A172 (cell line): ENCODE measurements at places on chromosomes 7 and 10.

DNA sequence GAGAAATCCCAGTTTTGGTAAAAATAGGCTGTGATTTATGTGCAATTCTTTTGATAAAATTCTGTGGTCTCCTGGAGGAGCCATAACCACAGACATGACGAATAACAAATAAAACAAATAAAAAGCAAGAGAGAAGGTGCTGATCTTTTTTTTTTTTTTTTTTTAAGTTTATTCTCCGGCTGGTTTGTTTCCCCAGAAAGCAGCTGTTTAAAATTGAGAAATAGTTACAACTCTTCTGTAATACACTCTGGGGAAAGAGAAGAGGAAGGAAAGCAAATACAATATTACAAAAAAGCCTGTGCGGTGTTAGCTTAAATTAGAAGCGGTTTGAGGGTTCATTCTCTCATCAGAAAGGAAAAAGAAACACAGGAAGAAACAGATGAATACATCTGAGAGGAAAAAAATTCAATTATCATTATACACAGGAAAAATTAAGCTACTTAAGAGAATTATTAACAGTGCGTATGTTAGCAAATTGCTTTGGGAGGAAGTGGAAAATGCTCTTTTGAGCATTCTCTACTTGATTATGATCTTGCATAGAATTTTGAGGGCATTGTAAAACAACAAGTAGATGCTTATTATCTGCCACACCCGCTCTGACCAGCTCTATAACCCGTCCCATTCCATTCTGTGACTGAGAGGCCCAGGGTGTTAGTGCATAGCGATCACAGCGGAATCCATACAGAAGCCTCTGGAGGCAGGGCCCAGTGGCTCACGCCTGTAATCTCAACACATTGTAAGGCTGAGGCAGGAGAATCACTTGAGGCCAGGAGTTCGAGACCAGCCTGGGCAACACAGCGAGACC lies 40.6 kb upstream of the WAC start:
- DNase-seq, result peak; percentile 64

GRCh38 chr7:79055722-79056415 lies 397.6 kb downstream of the MAGI2 start:
- no peak for DNase-seq

DNA sequence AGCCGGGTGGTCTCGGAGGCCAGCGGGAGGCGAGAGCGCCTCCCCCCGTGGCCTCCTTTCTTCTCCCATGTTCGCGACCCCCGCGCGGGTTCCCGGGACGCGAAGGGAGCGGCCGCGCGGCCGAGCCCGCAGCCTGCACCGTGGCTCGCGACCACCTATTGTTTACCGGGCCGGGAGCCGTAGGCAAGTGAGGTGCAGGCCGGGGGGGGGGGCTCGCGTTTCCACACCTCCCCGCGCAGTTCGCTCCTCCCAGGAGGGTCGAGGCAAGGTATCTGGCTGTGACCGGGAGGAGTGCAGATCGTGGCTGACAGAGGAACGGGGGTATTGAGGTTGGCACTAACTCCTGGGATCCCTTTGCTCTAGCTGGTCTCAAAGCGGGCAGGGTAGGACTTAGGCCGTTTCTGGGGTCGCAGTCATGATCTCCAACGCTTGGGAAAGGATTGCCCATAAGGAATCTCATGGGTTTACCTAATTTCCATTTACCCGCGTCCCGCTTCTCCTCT lies 734 bp downstream of the PTPN12 start:
- no peak for DNase-seq

DNA sequence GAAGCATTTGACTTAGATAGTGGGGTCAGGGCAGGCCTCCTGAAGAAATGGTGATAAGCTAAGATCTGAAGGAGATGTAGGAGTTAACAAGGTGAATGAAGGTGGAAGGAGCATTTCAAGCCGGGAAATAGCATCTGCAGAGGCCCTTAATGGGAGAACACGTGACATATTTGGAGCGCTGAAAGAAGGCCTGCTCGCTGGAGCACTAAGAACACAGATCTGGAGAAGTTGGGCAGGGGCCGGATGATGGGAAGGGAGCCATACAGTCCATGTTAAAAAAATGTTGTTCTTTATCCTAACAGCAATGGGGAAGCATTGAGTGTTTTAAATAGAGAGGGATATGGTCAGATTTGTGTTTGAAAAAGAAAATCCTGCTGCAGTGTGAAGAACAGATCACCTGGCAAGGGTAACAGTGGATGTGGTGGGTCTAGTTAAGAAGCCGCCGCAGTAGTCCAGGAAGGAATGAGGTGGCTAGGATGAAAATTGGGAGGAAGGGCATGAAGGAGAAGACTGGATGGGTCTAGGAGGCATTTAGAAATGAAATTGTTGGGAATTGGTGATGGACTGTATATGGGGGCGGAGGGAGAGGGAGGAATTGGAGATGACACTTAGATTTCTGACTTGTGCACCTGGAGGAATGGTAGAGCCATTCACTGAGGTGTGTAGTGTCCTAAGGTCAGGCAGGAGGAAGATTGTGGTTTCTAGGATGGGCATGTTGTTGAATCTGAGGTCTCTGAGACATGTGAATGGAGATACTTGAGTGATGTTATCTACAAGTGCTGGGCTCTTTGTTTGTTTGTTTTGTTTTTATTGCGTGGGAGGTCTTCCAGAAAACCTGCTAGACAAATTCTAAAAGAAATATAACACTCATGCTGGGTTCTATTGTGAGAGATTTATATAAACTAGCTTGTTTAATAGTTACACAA lies 58.4 kb downstream of the MET start:
- DNase-seq, result no peak

- no peak for DNase-seq
Measured at GRCh38 chr10:31926160-31926559, 2.5 kb downstream of the ARHGAP12 start.

DNA sequence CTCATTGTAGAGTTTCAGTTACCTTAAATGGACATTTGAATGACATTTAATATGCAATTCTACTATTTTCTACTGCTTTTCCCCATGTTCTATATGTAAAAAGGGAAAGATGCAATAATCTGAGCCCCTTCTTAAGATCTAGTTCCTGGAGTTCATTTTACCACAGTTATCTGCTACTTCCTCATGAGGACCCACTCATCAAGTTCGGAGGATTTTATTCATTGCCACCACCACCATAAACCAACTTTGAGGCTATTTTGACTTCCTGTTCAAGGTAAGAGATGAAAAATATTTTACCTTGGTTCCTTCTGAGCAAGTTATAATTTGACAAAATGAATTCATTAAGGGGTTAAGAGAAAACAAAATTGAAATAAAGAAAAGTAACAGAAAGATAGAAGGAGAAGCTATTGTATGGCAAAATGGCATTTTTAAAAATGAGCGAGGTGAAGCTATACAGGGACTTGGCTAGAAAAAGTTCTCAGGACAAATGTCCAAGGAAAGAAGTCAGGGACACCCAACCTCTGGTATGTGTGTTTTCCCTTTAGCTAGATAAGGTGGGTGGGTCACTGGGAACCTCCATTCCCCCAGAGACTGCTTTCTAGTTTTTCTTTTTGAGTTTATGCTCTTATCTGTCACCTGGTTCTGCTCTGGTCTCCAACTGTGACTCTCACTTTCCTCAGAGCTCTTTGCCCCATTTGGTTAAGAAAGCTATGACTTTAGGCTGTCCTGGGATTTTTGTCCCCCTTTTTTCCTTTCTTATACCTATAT lies 14.9 kb upstream of the FAM3C start:
- DNase-seq, result no peak

DNA sequence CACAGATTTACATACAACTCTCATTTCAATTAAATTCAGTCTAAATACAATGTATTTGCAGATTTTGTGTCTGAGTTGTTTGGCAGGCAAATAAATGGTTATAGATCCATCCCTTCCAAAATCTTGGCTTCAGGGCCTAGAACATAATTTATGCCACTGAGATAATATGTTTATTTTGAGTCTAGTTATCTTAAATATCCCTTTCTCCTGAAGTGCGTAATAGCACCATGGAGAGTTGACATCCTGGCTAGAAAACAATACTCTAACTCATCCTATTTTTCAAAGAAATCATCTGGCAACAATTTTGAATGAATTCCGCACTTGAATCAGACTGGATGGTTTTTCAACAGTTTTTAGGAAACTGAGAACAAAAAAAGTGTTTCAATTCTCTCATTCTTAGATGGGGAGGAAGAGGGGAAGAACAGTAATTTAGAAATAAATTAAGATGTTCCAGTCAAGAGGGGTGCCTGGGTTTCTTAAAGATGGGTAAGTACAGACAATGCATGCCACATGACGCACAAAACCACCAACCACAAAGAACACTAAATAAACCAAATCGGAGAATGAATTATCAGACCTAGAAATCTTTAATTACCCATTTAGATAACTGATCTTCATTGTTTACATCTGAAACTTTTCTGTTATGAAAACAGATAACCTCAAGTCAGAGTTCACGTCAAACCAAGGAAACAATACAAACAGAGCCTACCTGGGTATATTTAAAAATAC lies 228.7 kb upstream of the PTN start:
- DNase-seq, result peak; percentile 22

- DNase-seq, result no peak
Measured at GRCh38 chr7:28473571-28474281, 61.4 kb downstream of the CREB5 start.

DNA sequence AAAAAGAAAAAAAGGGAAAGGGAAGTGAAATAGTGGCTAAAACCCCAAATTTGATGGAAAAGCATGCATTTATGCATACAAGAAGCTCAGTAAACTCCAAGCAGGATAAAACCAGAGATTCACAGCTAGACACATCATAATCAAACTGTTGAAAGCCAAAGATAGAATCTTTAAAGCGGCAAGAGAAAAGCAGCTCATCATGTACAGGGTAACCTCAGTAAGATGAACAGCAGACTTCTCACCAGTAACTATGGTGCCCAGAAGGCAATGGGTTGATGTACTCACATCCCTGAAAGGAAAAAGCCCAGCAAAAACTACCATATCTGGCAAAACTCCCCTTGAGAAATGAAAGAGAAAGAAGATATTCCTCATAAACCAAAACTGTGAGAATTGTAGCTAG lies 60.4 kb downstream of the TPST1 start:
- peak; percentile 65 for DNase-seq

GRCh38 chr10:5503477-5503835 lies 4.1 kb upstream of the CALML5 start:
- DNase-seq, result no peak

DNA sequence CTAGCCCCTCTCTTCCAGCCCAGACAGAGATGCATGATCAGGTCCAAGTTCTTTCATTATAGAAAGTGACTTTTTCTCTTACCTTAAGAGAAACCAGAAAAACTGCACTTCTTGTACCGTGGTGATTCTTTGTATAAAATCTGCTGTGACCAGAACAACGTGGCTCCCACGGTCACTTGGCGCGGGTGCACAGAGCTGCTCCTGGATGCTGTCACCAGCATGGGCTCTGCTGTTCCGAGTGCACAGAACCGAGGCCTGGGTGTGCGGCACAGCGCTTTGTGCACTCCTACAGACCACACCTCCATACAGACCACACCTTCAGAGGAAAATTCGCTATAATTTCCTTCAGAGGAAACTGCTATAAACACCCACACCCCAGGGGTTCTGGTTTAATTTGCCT lies 26.0 kb downstream of the VIPR2 start:
- DNase-seq, result no peak

DNA sequence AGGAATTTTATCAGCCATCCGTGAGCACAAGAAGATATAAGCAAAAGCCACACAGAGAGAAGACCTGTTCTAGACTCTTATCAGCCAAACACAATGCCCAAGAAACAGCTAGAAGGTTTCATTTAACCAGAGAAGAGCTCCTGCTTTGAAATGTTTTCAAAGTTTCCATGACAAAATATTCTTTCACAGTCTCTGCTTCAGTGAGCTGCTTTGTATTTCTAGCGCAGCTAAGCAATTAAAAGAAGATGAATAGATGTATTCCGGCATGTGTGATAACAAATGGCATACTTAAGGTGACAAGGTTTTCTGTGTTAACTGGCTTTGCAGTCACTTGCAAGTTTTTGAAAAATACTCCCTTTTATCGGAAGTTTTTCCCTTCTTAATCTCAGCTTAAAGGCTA lies 78.9 kb upstream of the NXPH1 start:
- no peak for DNase-seq

GRCh38 chr10:87915406-87915805 lies 52.0 kb downstream of the PTEN start:
- no peak for DNase-seq

- no peak for DNase-seq
Measured at GRCh38 chr10:43952760-43953159, 304.1 kb upstream of the ZNF32 start.

GRCh38 chr10:112379635-112380296 lies 5.8 kb downstream of the ACSL5 start:
- peak; percentile 91 for DNase-seq

DNA sequence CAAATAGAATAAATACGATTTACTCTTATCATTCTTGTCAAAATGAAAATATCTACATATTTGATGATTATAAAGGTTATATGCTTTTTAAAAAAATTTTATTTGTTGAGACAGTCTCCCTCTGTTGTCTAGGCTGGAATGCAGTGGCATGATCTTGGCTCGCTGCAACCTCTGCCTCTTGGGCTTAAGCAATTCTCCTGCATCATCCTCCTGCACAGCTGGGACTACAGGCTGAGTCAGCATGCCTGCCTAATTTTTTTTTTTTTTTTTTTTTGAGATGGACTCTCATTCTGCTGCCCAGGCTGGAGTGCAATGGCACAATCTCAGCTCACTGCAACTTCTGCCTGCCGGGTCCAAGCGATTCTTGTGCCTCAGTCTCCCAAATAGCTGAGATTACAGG lies 48.9 kb downstream of the PUS7 start:
- peak; percentile 31 for DNase-seq

DNA sequence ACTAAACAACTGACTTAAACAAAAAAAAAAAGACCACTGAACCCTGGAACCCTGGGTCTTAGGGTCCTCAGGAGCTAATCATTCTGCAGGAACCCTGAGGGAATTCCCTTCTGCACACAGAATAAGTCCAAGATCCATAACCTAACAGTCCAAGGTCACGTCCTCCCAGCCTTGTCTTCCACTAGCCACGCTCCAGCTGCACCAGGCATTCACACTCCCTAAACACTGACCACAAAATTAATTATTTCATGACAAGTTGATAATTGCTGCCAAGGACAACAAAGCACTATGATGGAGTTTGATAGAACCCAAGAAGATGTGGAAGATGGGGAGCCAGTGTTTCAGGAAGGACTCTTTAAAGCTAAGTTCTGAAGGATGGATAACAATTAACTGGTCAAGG lies 130.6 kb downstream of the SH3PXD2A start:
- DNase-seq, result no peak

DNA sequence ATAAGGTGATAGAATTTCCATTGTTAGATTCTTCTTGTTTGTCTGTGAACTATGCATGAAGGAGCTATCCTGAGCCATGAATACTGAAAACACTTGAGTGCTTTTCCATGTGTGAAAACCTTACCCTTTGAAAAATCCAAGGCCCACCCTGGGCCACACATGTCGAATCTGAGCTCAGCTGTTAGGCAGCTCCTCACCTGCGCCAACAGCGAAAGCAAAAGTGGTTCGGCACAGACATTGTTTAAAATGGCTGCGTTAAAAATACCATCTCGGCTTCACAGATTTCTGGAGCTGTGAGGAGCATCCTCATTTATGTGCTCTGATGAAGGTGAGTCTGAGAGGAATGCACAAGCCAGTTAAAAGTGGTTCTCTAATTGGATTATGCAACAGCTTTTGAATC lies 137.7 kb downstream of the NEUROD6 start:
- DNase-seq, result no peak
